HEK293T (cell line): ENCODE measurements at places on chromosomes 5 and 9.

DNA sequence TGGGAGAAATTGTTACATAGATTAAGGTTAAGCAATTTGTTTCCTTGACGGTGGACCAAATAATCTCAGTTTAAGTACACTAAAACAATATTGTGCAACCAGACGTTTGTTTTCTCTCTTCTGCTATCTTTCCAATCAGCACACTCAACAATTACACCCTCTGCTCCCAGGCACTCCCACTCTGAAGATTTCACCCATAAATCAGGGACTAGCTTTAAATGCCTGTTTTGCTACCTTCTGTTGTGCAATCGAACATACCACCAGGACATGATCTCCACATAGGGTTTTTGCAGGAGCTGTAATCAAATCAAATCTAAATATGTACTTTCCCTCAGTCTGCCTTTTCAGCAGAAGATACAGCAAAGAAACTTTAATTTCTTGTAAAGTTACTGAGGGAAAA, 405.8 kb upstream of the TLE4 start:
- no peak for DNase-seq

- DNase-seq, result no peak
These were observed 64.8 kb downstream of the SHC3 start for GRCh38 chr9:89113851-89114250.

DNA sequence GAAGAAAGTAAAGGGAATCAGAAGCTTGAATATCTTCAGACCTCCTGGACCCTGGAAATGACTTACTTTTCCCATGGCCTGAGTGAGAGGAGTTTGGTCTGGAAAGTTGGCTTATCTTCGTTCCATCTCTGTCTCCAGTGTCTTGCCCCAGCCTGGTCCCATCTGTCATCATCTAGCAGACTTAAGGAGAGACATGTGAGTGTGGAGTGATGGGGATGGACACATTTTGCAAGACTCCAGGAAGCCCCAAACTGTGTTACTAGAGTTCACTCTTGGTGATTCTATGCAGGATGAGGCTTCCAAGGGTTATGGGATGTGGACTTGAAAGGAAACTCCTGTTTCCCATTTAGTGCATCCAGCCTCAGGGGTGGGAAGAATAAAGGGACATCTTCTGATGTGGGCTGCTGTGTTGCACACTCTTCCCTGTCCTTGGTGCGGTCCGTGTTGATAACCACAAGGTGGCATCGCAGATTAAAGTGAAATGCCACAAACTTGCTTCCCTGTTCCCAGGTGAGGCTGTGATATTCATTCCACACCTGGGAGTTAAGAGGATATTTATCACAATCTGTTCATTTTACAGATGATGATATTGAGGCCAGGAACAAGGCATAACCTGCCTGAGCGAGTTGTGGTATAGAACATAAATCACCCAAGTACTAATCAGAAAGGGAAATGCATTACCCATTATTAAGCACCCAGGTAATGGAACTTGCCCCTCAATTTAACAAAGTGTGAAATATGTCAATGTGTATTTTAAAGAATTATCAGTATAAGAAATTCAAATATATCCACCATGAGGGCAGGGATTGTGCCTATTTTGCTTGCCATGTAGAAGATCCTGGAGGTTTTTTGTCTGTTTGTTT, 269.9 kb upstream of the PAPPA start:
- peak; percentile 23 for DNase-seq

- no peak for DNase-seq
These were observed 17.1 kb downstream of the ARSK start for GRCh38 chr5:95572016-95572415.

GRCh38 chr5:139064613-139065012, 133.6 kb downstream of the SIL1 start:
- DNase-seq, result no peak

DNA sequence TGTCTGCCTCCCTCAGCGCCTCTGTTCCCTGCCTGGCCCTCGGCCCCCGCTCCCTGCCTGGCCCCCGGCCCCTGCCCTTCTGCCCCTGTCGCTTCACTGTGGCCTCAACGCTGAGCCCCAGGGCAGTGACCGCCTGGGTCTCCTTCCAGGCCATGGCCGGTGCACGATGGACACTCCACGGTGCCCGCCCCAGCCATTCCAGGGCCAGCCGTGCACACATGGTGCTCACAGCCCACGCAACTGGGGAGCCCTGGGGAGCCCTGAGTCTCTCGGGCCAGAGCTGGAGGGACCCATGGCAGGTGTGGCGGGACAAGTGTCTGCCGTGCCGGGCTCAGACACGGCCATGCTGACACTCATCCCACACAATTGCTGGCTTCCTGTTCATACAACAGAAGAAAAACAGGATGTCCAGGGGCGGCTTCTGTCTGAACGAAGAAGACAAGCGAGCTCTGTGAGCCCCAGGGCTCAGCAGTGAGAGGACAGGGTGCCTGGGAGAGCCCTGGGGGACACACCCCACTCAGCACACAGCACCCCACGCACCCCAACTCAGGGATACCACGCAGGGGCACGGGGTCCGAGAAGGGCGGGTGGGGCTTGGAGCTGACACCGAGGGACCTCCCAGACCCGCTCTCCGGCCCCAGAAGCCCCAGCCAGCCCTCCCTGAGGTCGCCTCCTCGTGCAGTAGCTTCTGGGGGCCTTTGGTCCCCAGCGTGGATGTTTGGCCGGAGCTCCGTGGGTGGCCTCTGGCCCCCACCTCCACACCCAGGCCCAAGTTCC, 35.7 kb downstream of the EXD3 start:
- DNase-seq, result no peak

GRCh38 chr5:167767795-167768194, 523.6 kb upstream of the WWC1 start:
- no peak for DNase-seq

DNA sequence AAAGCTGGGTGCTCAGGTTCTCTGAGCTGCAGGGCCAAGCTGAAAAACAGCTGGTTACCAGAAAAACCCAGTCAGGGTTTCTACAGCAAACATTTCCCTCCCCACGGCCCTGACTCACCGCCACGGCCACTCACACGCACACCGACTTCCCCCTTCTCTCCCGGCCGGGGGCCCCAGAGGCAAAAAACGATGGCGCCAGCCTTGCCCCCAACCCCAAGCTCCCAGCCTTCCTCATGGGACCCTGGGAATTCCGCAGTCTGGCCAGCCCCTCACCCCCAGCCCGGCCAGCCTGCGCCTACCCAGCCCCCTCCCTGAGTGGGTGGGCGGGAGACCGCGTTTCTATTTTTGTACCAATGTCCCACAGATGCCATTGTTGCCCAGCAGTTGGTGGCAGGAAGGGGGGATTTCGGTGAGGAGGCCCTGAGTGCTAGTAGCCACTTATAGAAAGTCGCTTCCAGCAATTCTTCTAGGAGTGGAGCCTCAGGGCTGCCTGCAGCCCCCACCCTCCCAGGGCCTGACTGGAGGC, 18.4 kb downstream of the ENG start:
- DNase-seq, result no peak

- DNase-seq, result peak; percentile 52
These were observed 46.7 kb downstream of the PRRC1 start for GRCh38 chr5:127564002-127564769.

GRCh38 chr5:53917095-53917494, 356.7 kb downstream of the NDUFS4 start:
- DNase-seq, result no peak

DNA sequence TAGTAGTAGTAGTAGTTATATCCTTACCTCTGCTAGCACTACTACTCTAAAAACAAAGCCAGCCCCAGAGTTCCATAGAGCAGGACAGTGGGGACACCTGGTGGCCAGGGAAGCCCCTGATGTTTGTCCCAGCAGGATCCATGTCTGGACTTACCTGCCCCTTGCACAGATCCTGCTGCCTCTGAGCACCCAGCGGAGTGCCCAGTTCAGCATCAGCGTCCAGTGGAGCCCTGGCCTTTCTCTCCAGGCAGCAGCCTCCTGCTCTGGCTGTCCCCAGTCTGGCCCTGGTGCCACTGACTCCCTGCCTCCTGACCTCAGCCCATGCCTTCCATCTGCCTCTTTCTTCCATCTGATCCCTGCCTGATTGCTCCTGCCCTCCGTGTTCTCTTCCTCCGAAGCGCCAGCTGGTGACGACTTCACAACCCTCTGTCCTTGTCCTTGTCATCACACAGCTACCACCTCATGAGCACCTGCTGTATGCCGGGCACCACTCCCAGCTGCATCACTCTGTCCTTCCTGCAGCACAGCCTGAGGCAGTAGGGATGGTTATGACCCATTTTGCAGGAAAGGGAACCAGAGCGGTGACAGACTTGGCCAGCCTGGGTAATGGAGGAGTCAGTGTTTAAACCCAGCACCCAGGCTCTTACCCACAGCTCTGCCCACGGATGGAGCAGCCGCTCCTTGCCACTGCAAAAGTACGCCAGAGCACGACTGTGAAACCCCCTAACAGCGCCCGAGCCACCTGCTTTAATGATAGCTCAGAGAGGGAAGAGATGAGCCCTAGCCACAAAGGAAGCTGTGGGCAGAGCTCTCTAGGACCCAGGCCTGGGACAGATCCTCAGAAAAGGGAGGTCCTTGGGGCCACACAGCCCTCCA, 11.5 kb downstream of the SARDH start:
- DNase-seq, result peak; percentile 69

DNA sequence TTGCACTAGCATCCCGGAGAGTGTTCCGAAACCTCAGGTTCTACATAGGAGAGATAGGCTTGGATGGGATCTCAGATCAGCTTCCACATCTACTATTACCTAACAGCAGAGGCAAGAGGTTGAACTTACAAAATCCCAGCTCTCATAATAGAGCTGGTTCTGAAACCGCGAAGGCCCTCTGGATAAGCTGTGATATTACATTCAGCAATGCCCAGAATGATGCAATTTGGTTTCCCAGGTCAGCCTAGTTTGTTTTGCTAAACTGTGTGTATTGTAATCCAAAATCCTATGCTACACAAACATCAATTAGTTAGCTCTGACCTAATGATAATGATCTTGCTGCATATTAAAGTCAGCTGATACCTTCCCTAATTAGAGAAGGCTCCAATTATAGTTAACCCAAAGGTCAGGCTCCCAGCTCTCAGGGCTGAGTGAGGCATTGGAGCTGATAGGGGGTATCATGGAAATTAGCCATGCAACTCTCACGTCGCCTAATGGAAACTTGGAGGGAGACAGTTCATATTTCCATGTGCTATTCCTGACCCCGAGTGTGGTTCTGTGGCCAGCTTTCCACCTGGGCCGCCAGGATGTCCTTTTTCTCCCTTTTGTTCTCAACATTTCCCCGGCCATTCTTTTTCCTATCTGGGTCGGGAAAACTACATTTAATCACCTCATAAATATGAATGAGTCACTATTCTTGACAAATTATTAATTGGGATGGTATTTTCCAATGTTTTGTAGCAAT, 278.4 kb upstream of the IRX1 start:
- DNase-seq, result no peak

DNA sequence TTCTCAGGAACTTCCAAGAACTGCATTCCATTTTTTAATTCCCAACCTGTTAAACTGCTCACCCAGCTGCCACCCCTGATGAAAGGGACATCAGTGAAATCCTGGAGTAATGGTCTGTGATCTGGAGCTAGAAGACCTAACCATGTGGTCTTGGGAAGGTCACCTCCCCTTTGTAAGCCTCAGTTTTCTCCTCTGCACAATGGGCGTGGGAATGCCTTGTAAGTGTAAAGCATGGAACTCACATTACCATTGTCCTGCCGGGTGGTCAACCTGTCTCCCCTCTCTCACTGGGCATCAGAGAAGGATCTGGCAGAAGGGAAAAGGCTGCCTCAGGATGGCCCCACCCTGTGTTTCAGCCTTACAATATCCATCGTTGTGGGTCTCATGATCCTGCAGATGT, 15.3 kb upstream of the CCDC180 start:
- DNase-seq, result no peak

DNA sequence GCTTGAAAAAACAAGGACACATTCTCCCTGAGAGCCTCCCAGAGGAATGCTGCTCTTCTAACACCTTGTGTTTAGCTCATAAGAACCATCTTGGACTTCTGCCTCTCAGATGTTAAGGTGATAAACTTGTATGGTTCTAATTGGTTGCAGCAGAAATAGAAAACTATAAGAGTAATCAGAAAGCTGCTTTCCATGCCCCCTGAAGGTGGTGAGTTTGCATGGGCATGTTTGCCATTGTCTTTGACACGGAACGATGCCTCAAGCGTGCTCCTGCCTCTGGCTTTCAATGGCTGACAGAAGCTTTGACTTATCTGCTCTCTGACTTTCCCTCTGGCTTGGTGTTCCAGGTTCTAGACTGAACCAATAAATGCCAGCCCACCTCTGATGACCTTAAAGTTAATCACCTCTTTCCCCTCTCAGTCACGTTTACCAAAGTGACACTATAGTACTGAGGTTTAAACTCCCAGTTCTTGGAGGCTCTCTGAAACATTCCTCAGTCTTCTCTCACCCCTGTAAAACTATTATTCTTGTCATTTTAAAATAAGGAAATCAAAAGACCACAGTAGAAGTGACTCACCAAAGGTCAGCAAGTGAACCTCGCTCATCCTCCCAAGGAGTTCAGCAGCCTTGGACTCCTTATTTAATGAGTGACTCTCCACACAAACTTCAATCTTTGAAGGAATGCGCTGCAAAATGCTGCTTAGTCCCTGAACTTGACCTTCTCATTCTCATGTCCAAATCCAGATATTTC, 103.6 kb downstream of the PIK3R1 start:
- no peak for DNase-seq

- DNase-seq, result no peak
These were observed 7.4 kb downstream of the DMRTA1 start for GRCh38 chr9:22454016-22454415.

DNA sequence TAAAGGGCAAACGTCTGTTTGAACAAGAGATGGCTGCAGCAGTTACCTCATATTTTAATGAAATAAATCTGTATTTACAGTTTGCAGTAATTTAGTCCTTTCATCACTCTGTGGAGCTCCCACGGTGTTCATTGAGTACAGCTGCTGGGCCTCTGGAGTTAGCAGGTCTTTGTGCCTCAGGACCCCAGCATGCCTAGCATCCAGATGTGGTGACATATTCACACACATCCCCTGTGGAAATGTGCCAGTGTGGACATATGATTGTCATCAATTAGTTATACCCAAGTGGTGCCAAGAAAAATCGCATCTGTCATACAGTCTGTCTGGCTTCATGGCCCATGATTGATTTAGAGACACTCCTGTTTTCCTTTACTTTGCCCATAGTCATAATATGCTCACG, 77.3 kb downstream of the NNT start:
- no peak for DNase-seq

DNA sequence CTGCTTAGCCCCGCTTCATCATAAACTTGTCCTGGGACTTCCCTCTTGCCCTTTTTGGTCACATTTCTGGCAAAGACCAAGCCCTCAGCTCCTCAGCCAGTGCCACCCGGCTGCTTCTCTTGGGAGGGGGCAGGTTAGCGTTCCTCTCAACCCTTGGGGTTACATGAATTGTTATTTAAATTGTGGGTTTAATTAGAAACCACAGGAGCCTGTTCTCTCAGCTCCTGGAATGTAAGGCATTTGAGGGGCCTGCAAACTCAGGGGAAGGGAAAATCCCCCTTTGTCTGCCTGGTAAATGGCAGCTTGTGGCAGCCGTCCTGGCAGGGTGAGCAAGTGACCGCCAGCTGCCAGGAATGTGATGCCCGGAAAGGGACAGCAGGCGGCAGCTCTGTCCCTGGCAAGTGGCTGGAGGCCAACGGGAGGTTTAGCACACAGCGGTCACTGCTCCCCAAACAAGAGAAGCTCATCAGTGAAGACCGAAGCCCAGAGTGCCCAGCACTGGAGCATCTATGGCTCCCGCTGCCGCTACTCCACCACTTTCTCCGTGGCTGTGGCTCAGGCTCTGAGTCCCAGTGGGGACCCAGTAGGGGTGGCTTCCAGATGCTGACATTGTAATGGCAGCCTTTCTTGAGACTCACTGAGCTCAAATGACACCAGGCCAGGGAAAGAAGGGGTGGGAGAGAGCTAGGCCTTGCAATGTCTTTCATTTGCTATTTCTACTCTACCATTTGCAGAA, 51.7 kb downstream of the SHB start:
- DNase-seq, result no peak

- no peak for DNase-seq
These were observed 40.1 kb downstream of the PPARGC1B start for GRCh38 chr5:149770236-149770635.
